Lung microvascular endothelial cell (primary cell): ENCODE measurements at places on chromosomes 7 and 10.
A peak's percentile ranks its signal among the peaks of the same experiment; 100 is the strongest.

- DNase-seq, result no peak
Observed at GRCh38 chr7:38822549-38822948, 86.4 kb downstream of the VPS41 start.

DNA sequence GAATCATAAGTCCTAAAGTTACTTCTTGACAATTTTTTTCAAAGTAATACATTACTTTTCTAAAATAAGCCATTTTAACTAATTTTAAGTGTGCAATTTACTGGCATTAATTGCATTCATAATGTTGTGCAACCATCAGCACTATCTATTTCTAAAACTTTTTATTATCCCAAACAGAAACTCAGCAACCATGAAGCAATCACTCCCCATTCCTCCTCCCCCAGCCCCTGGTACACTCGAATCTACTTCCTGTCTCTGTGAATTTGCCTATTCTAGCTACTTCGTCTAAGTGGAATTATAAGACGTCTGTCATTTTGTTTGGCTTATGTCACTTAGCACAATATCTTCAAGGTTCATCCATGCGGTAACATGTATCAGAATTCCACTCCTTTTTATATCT is 84.9 kb downstream of the MKX start:
- DNase-seq, result no peak

GRCh38 chr10:123309731-123310130 is 155.5 kb downstream of the BUB3 start:
- DNase-seq, result peak; percentile 15

GRCh38 chr10:9645928-9646600 is 1371.6 kb upstream of the CELF2 start:
- DNase-seq, result no peak

DNA sequence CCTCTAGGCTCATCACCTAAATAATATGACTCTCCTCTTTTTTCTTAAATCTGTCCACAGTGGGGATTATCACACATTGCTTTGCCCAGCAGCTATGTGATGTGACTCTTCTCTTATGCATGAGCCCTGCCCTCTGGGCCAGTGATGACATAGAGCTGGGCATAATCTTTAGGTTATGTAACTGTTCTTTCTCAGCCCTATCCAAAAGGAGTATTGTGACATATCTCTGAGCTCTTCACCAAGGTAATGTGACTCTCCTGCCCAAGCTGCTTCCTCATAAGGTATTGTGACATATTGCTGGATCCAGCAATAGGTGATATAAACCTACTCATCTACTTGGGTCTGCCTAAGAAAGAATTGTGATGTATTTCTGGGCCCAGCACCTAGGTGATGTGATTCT is 37.7 kb upstream of the ZNF107 start:
- DNase-seq, result no peak

DNA sequence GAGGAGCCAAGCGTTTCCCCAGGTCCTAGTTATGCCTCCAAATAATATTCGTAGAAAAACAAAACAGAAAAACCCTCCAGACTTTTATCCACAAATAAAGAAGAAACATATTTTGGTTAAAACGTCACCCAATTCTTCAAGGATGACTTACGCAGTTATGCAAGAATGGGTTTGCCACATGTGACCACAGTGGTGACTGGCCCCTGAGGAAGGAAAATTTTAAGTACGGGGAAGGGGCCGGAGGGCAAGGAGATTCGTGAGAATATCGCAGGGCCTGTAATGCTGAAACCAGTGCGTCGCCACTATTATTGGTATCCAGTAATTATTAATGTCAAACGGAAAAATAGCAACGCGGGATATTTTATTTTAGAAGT is 537 bp upstream of the MRPS24 start:
- peak; percentile 47 for DNase-seq

GRCh38 chr7:127678947-127679346 is 27.0 kb downstream of the SND1 start:
- DNase-seq, result peak; percentile 50

DNA sequence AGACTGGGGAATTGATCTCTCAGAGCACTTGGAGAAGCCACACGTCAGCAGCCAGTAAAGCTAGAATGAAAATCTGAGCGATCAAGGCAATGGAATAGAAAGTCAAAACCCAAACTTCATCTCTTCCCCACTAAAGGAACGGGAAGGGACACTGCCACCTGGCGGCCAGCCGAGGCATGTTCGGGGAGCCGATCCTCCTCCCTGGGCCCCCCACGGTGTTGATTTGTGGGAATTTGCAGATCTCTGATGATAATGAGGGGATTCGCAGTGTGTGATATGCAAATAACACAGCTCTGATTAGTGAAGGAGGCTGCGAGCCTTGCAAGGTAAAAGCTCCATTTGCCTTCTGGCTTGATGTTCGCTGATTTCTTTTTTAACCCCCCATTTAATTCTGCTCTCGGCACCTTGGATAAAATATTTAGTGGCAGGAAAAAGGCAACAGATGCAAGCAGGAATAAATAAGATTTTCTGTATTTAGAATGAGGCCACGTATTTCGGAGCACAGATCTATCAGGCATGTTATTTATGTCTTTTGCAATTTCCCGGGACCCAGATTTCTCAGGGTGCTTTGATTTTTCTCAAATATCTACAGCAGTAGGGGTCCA is 258.6 kb downstream of the PAXIP1 start:
- DNase-seq, result peak; percentile 5

DNA sequence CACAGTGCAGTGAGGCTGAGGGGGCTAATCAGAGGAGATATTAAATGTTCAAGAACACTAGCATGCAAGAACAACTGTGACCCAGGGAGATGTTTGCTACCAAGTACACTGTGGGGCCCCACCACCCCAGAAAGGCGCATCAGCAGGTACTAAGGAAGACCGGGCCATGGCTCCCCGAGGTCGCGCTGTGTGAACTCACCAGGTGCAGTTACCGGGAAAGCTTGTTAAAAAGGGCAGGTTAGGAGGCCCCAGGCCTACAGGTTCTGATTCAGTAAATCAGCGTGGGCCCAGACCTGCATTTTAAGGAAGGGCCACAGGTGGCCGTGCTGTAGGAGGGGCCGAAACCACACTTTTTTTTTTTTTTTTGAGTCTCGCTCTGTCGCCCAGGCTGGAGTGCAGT is 54.6 kb downstream of the TMEM209 start:
- no peak for DNase-seq

GRCh38 chr7:76411626-76412025 is 2.1 kb upstream of the SSC4D start:
- DNase-seq, result no peak

DNA sequence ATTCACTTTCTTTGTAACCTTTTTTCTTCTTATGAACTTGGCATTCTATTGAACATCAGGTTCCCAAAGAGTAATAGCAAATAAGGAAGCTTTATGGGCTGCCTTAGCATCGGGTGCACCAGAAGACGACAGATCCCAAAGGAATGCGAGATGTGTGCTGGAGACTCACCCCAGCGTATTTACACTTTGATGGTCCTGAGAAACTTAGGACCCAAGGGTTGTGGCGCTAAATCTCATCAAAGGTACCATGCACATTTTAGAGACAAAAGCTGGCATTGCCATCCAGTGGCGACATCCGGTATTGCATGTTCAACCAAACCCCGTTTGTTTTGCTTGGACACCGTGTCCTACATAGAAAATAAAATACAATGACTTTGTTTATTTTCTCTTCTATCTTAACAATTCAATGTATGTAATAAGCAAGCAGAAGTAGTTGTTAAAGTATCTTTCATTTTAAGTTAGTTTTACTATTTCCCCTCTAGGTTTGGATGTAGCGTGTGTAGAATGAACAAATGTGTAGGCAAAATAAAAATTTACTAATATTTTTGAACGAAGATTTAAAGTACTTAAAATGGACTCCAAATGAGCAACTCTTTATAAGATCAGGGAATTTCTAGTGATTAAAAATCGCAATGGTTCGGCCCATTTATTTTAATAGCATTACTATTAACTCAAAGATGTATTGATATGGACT is 1154.8 kb downstream of the GATA3 start:
- peak; percentile 77 for DNase-seq

DNA sequence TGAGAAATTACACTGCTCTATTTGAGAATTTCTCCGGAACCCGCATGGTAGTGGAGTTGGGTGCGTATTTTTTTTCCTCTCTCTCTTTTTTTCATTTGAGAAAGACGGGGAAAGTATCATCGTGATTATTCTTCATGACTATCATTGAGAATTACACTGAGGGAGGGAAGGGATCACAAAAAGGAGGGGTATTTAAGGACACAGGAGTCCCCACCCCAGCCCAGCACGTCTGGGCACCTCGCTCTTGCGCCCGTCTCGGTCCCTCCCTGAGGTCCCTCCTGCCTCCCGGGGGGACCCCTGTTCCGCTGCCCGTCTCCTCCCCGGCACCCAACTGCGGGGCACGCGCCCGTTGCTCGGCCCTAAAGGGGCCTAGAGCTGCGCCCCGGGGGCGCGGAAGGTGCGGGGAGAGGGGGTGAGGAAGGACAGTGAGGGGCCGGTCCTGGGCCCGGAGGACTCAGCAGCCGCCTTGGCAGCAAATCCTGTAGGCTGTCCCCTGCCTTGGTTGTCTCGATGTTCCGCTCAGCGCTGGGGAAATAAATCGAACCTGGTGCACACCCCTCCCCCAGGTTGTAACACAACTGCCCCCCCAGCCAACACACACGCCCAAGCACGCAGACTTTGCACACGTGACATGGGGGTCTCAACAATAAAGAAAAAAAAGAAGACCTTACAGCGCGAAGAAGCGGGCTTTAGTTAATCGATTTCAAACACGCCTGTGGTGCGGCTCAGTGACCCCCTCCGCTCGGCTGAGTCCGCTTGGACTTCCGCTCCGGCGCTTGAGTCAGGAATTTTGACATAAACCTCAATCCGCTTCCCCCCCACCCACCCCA is 18.6 kb upstream of the GATA3 start:
- no peak for DNase-seq

- peak; percentile 23 for DNase-seq
Observed at GRCh38 chr10:22341190-22341925, 3.9 kb upstream of the SPAG6 start.

DNA sequence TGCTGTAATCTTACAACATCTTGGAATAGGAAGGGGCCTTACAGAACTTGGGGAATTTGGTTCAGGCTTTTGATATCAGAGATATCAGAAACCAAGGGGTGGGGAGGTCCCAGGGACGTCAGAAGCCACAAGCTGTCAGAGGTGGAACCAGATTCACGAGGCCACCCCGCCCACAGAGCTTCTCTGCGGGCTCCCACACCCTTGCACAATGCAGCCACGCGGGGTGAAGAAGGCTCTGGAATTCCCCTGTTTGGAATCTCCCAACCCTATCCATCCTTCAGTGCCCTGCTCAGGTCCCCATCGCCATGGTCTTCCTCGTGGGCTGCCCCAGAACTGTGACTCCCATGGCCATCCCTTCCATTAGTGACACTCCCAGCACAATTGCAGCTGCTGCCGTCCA is 247.1 kb upstream of the SHH start:
- no peak for DNase-seq

GRCh38 chr7:108436906-108437305 is 19.3 kb downstream of the NRCAM start:
- no peak for DNase-seq

- DNase-seq, result no peak
Observed at GRCh38 chr10:79059859-79060379, 8.8 kb upstream of the ZMIZ1 start.

DNA sequence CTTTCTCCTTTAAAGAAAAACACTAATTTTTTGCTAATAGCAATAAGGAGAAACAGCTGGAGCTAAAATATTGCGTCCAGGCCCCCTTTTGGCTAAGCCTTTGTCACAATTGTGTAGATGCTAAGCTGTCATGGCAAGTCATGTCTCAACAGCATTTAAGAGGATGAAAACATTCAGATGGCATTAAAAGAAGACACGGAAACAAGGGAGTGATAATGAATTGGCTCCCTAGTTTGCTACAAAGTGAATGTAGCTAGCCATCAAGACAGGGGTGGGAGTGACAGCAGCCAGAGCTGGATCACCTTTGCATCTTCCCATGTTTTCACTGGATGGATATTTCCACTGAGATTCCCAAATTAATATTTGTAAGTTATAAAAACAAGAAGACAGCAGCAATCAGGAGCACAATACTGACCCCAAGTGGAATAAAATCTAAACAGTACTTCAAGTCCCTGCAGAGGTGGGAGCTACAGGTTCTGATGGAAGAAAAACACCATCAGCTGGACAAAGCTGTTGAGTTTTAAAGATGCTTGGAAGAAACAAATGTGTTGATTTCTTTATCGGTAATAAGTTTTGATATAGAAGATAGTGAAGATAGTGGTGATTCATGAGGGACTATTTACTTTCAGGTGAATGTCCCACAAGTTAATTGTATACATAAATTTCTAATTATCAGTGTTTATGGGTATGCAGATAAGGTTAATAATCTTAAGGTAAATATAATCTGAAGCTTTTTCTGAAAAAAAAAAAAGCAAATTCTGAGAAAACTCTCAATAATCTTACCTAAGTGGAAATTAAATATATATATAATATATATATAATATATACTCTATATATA is 129.4 kb downstream of the SLC16A9 start:
- peak; percentile 12 for DNase-seq

DNA sequence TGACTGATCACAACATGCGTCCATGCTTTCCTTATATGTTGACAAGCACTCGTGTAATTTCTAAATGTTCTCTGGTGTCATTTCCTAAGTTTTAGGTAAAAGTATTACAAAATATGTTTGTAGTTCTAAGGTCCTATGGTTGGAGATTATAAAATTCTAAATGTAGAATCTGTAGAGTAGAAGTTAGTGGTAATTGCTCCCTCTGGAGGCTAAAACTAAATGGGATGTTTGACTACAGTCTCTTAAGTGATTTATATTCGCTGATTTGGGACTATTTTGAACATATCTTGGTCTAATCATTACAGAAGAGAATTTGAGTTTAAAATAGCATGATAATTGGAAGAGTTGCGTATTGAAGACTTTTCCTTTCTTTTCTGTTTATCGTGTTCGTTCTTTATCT is 74.1 kb downstream of the ZMYND11 start:
- DNase-seq, result peak; percentile 51

DNA sequence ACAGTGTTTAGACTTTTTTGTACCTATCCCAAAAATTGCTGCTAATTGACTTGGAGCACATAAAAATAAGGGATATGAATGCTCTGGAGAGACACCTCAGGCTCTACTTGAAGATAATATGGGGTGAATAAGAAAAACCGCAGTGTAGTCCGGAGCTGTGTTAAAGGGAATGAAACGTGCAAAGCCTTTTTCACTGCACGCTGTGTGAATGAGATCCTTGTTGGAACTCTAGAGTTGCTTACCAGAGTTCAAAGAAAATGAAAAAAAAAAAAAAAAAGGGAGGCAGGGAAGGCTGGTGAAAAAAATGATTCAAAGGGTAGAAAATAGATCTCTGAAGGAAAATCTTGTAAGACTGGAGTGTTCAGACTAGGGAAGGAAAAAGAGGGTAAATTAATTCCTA is 226.6 kb downstream of the LRMDA start:
- DNase-seq, result no peak

- DNase-seq, result no peak
Observed at GRCh38 chr7:15554744-15555143, 7.1 kb downstream of the AGMO start.

- DNase-seq, result no peak
Observed at GRCh38 chr10:72081210-72081609, 7.1 kb downstream of the SPOCK2 start.

GRCh38 chr7:158350166-158350900 is 237.3 kb downstream of the PTPRN2 start:
- DNase-seq, result no peak

GRCh38 chr7:18684916-18685315 is 189.4 kb downstream of the HDAC9 start:
- no peak for DNase-seq
